ENCODE measurements at places on chromosomes 12 and 14.

DNA sequence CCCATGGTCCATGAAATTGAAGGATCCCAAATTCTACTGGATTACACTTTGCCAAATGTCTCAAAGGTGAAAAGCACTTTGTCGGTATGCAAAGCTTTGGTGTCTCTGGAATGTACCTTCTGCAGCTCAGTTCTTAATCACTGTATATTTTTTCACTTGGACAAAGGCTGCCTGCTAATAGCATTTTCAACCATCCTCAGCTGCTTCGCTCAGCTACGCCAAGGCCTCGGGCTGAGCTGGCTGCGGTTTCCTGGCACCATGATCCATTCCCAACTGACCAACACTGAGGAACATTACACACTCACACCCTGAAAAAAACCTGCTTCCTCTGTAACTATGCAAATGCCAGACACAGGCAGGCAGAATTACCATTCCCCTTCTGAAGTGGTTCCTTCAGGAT lies 335.2 kb downstream of the DPF3 start:
- DNase-seq = no peak

DNA sequence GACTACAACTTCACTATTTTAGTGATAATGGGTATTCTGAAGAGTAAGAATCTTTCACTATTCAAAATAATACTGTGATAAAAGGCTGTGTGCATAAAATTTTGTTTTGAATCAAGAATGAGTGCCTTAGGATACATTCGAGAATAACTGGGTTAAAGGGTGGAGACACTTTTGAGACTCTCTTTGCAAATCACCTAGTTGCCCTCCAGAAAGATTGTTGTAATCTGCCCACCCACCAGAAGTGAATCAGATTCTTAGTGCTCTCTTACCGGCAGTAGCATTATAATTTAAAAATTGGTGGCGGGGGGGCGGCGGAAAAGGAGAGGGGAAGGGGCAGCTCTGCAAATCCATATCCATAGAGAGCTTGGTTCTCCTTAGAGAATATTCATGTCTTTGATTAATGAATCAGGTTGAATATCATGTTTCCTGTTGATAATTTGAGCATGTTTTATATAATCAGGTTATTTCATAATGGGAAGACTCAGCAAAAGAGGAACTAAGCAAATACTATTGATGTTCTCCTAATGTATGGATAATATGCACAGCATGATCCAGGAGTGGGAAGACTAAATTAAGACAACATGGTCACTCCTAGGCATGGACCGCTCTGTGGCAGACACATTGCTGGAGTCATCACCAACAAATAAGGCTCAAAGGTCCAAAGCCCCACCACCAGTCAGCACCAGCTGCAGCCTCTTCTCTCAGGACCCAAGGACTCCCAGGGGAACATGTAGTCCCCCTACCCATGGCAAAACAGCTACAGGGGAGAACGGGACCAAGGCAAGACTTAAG lies 62.7 kb upstream of the CHGA start:
- DNase-seq = no peak

- peak; percentile 46 for DNase-seq
Measured at GRCh38 chr12:53623548-53624385, 2.4 kb downstream of the ATF7 start.

DNA sequence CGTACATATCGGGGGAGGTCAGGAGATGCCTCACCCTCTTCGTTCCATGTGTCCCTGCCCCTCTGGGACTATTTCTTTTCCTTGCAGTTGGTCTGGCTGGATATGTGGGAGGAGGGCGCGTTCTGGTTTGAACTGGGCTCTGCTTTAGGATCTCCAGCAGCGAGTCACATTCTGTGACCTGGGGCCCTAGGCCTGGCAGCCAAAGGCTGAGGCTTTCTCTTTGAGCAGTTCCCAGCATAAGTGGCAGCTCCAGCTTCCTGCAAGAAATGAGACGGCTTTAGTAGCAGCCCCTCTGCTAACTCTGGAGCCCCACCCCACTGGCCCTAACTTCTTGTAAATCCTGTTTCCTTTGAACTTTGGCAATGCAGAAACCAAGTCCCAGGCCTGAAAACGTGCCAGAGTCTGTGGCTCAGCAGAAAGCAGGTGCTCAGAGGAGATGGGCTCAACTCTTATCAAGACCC lies 274.8 kb downstream of the DPF3 start:
- no peak for DNase-seq

- DNase-seq = no peak
Measured at GRCh38 chr12:98439981-98440581, 75.3 kb upstream of the TMPO start.

- DNase-seq = no peak
Measured at GRCh38 chr12:5694759-5695409, 250.2 kb downstream of the ANO2 start.

- DNase-seq = no peak
Measured at GRCh38 chr12:46657453-46658411, 168.1 kb downstream of the SLC38A4 start.

- DNase-seq = no peak
Measured at GRCh38 chr12:56661560-56661959, 15.8 kb upstream of the ATP5F1B start.

DNA sequence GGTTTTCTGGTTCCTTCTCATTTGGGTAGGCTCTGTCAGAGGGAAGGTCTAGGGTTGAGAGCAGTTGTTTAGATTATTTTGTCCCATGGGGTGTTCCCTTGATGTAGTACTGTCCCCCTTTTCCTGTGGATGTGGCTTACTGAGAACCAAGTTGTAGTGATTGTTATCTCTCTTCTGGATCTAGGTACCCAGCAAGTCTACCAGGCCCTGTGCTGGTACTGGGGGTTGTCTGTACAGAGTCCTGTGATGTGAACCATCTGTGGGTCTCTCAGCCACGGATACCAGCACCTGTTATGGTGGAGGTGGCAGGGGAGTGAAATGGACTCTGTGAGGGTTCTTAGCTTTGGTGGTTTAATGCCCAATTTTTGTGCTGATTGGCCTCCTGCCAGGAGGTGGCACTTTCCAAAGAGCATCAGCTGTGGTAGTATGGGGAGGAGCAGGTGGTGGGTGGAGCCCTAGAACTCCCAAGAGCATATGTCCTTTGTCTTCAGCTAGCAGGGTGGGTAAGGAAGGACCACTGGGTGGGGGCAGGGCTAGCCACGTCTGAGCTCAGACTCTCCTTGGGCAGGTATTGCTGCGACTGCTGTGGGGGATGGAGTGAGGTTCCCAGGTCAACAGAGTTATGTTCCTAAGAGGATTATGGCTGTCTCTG lies 179.3 kb upstream of the BTG1 start:
- no peak for DNase-seq

DNA sequence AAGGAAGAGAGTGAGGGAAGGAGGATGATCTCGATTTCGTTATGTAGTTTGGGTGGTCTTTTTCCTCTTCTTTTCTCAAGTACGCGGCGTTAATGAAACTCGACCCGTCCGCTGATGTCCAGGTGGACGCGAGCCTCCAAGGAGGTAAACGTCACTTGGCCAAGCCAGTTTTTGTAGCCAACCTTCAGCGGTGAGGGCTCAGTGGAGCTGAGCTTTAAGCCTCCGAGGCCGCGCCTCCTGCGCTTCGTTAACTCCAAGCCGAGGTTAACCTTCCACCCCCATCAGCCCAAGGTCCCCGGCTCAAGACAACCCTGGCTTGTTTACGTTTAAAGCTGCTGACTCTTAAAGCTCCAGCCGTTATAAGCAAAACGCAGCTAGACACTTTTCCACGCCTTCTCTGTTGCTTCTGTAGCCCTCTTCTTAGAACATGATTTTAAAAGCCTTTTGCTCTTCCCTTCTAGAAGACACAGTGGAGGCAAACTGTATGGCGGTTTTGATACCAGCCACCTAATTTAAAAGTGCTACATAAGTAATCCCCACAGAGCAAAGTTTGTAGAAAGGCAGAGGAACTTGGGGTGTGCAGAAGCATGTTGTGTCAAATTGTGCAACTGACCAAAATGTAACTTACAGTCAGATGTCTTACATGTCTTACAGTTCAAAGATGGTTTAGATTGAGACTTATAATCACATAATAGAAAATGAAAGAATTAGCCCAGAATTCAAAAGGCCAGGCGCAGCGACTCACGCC lies 923 bp upstream of the ITPR2 start:
- DNase-seq = no peak

- DNase-seq = no peak
Measured at GRCh38 chr12:132869551-132869950, 17.9 kb downstream of the CHFR start.

GRCh38 chr14:61475316-61475715 lies 153.9 kb downstream of the PRKCH start:
- no peak for DNase-seq

GRCh38 chr12:88391556-88391955 lies 188.7 kb downstream of the KITLG start:
- DNase-seq = no peak

GRCh38 chr14:75449036-75449435 lies 21.2 kb downstream of the JDP2 start:
- DNase-seq = no peak

DNA sequence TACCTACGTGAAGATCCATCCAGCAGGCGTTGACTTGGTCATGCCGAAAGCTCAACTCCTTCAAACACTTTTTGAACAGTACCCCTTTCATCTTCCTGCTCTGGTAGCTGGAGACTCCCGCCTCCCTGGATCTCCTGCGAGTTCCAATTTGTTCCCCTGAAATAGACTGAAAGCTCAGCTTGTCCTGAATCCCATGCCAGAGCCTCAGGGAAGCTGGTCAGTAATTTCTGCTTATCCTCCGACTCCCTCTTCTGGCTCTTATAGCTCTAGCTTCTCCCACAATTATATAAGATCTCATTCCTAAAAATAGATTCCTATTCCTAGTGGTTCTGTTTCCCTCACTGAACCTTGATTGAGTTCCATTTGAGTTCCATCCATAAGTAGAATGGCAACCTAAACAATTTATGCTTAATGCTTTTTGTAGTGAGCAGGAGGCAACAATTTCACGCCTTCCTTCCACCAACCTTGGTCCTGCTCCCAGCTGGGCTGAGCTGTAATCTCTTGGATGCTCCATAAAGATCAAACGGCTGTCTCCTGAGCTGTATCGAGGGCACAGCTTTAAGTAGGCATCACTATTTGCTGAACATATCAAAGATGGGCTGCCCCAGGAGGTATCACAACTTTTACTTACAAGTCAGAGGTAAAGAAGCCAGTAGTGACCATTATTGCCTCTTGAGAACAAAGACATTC lies 8.0 kb upstream of the TMEM132C start:
- no peak for DNase-seq

DNA sequence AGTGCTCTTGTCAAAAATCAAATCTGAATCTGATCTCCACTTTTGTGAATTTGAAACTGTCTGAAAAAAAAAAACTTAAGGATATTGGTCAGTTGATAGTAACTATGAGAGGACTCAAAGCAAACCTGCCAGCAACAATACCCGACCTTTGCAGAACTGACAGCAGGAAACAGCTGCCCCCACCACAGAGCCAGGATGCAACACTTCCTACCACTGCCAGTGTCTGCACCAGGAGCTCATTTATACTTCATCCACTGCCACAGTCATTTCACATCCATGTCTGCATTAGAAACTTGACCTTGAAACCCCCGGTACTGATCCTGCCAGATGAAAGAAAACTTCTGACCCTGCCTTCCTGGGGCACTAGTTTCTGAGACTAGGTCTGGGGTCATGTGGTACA lies 27.4 kb upstream of the RXYLT1 start:
- DNase-seq = no peak

DNA sequence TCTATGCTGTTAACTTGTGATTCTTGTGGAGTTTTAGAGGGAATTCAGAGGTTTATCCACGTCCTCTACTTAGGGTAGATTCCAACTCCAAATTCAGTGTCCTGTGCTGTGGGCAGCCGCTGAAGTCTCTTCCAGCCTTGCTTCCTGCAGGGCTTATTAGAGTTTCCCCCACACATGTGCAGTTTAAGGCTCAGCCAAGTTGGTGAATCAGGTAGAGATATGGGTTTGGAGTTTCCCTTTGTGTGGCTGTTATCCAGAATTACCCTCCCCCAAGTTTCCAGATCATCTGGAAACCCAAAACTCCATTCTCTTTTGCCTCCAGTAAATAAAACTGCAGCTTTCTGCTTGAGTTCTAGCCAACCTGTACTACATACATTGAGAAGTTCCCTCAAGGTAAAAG lies 853.7 kb downstream of the GALC start:
- DNase-seq = no peak

DNA sequence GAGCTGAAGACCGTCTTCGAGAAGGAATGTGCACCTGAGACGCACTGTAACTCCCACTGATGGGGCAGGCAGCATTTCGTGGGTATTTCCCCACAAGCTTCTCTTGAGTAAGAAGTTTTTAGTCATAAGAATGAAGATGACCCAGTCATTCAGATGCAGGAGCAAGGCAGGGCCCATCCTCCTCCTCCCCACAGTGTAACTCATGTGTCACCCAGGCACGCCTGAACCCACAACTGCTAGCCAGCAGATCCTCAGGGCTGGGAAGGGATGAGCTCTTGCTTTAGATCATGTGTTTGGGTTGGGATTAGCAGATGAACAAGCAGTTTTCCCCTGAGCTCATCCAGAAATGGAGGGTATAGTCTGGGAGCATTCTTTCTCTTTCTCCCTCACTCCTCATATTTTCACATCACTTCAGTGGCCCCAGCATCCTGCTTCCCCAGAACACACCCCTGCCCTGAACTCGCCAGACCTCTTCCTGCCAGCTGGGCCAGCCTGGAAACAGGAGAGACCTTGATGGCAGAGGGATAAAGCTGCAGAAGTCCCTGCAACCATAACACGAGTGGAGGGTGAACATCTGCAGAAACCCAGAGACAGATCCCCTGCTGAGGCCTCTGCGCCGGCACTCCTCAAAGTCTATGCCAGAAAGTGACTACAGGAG lies 73.3 kb downstream of the B4GALNT3 start:
- DNase-seq = no peak

DNA sequence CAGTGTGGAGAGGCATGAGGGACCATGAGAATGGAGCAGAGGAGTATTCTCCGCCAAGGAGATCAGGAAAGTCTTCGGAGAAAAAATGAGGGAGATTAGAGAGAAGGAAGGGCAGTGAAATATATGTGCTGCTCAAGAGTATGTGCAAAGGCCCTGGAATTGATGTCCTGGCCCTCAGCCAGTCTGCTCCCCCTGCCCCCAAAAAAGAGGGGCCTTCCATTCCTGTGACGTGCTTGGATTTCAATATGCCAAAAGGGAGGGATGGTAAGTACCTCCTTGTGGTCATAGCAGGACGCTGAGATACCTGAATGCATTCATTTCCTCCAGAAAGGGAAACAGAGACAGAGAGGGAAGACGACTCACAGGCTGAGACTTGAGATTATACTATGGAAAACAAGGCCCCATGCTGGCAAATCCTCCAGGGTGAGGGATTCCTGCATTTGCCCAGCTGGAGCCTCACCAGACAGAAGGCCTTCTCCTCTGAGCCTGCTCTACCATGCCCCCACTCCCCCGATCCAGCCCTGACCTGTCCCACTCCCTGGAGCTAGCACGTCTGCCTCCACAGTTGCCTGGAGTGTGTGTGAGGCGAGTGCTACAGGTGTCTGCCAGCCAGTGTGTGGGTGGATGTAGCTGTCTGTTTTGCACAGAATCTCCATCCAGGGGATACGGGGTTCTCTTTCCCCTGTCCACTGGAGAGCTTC lies 3.9 kb upstream of the RARG start:
- no peak for DNase-seq

- DNase-seq = no peak
Measured at GRCh38 chr12:107731366-107731765, 29.6 kb downstream of the PRDM4 start.

Measured in DMS 273 treated with DMSO at 0.1 percent for 48 hours (cell line).